Ascending aorta (tissue), 2 donors: ENCODE measurements at places on chromosomes 12 and 14.

DNA sequence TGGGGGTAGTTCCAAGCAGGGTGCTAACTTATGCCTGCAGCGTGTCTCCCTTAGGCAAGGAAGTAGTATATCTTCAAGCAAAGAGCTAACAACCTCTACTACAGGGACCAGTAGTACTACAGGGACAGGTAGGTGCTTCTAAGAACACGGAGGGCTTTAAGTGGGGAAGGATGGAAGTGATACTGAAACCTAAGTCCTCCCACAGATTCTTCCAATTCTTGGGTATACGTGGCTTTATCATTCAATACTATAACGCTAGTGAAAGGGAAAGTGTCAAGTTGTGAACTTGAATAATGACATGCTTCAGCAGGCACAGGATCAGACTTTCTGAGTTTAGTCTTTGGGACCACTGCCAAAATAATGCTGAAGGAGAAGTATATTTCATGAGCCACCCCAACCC, 241.7 kb downstream of the CEP128 start:
- no peak for DNase-seq

DNA sequence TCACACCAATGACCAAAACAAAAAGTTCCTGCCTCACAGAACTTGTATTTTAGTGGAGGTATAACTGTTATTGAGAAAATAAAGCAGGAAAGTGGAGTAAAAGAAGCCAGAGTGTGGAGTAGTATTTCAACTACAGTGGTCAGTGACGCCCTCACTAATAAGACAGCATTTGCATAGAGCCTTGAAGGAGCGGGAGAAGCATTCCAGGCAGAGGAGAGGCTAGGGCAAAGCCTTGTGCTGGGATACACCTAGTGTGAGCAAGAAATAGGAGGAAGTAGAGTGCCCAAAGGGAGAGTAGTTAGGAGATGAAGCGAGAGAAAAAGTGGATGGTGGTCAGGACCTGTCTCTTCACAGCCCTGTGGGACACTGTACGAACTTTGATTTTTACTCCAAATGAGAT, 107.8 kb downstream of the CRACR2A start:
- DNase-seq, result no peak

- no peak for DNase-seq
These were observed 32.6 kb upstream of the FGD4 start for GRCh38 chr12:32366714-32367113.

GRCh38 chr14:61461808-61462275, 140.5 kb downstream of the PRKCH start:
- DNase-seq, result no peak

GRCh38 chr14:99146616-99147365, 125.2 kb downstream of the BCL11B start:
- DNase-seq, result no peak

- no peak for DNase-seq
These were observed 28.3 kb downstream of the TMEM120B start for GRCh38 chr12:121740847-121741246.

DNA sequence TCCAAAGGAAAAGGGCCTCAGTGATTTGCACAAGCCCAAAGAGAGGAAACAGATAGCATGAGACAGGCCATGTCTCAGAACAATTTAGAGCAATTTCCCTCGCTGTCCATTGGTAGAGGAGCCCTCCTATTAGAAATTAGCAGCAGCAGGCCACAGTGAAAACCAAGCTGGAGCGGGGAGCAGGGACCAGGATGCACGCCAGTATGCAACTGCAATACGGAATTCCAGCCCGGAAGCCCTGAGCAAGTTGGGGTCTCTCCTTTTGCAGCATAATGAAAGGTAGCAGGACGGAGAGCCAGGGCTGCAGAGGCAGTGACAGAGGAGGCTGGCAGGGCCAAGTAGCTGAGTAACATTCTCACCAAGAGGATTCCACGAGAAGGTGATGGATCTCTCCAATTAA, 84.9 kb upstream of the CLMN start:
- DNase-seq, result no peak

DNA sequence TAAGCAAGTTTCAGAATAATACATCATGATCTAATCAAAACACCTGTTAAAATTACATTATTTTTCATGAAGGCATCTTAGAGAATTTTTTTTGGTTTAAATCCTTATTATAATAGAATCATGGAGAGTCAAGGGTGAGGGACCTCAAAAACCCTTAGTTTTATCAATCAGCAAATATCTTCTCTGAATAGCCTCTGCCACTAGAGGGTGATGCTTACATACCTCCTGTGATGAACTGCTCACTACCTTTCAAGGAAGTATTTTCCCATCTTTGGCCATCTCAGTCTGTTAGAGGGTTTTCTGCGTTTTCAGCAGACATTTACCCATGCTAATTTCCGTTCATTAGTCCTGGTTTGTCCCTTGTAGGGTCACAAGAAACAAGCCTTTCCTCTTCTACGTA, 200.2 kb downstream of the TRHDE start:
- DNase-seq, result no peak

- no peak for DNase-seq
These were observed 652.9 kb upstream of the FLRT2 start for GRCh38 chr14:84877061-84877460.

DNA sequence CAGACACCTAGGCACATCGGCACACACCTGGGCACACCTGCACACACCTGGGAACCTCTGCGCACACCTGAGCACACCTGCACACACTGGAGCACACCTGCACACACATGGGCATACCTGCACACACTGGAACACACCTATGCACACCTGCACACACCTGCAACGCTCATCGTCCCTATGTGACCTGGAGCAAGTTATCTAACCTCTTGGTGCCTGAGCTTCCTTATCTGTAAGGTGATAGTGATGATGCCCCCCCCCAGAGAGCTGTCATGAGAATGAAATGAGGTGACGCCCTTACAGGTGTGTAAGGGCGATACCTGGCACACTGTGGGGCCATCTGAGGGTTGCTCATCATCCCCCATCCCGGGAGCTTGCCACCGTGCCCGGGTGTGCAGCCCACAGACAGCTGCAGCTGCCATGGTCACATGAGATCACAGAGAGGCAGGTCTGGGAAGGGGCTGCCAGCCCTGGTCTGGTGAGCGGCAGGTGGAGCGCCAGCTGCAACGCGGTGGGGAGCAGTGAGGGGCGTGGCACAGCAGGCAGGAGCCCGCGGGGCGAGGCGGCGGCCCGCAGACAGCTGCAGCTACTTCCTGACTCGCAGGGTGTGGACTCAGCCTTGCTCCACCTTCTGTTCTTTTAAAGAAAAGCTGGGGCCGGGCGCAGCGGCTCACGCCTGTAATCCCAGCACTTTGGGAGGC, 59.9 kb upstream of the FBRSL1 start:
- no peak for DNase-seq

DNA sequence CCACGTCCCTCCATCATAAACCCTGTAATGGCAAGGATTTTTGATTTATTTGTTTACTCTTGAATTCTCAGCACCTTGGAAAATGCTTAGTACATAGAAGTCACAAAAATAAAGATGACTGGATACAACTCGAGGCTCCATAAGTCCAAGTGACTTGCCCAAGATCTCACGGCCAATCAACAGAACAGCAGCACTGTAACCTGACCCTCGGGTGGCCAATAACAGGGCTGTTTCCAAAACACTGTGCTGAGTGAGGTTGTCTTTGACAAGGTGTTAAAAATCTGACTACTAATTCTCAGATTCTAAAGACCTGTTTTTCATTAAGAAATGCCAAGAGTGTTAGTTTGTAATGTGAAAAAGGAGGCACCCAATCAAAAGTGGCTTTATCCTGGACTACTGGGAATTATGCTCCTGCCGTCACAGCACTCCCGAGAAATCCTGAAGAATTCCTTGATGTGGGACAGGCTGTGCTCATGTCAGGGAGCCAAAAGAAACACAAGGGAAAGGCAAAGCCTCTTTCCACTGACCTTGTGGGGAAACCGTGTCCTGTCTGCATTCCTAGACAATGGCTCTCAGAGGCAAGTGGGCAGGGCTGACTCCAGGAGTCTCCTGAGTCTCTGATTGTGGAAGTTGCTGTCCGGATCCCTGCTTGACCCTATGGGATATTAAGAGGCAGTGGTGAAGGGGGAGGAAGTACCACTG, 204.7 kb upstream of the PELI2 start:
- peak; percentile 67 for DNase-seq
